ENCODE measurements at places on chromosomes 6 and 20.

- no peak for DNase-seq
Measured at GRCh38 chr6:23280437-23280836, 711.1 kb downstream of the HDGFL1 start.

DNA sequence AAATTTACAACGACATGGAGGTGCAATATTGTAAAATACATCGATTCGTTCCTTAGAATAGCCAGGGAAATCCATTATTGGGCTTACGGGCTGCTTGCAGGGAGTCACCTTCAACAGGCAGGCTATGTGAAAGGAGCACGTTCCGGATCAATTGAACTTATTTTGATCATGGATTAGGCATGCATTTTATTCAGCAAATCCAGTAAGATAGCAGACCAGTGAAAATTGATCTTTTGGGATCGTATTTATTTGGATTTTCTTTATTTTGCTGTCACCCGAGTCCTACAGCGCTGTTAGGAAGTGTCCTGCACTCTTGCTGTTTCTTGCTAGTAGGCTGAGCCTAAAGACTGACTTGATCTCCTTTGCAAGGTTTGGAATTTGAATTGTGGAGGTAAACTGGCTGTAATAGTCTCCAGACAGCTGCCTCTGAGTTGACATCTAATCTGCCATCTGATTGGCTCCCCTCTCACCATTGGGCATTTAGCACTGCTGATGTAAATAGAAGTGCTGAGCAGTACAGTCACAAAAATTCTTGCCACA is 3.0 kb downstream of the ARID1B start:
- DNase-seq = peak; percentile 87

DNA sequence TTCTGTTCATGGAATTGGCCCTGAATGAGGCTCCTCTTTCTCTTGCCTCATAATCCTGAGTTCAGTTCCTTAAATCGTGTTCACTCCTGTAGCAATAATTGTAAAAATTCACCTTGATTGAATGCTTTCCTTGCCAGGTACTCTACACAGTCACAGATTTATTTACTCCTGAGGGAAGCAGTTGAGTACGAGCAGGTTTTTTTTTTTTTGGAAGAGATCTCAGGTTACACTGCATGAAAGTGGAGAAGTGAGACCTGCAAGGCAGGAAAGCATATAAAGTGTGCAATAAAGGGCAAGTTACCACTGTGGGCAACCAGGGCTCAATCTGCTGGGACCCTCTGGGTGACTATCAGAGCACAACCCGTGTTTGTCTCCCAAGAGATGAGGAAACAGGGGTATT is 93.0 kb upstream of the DOK5 start:
- DNase-seq = no peak

- DNase-seq = no peak
Measured at GRCh38 chr6:38367231-38367630, 272.5 kb downstream of the BTBD9 start.

DNA sequence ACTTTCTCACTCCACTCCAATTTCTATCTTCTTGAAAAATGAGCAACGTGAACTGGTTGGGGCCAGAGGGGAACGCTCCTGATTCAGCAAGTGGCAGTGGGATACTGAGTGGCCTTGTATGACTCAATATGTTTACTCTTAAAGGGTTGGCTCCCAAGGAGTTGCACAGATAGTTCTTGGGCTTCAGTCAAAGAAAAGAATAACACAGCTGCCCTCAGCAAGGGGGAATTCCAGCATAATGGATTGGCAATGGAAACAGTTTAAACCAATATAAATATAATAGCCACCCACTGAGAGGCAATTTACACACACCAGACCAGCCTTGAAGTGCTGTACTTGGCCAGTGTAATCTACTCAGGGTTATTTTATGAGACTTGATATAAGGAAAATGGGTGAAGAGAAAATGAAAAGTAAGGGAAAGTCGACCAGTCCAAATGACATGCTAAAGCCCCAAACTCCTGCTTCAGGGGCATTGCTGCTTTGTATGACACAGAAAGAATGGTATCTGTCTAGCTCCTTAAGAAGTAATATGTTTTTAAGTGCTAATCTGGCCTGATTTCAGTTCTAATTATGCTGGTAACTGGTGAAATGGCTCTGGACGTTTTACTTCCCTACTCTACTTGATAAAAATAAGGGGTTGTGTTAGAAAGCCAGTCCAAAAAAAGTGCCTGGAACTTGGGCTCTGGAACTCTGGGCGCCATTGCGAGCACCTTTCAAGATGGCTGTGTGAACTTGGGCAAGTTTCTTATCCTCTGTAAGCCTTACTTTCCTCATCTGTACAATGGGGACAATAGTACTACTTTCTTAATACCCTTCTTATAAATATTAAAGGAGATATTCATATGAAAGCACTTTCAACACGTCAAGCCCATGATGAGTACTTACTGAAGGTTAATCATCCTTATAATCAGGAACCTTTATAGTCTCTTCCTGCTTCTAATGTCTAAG is 712.9 kb upstream of the MAP3K7 start:
- DNase-seq = no peak

DNA sequence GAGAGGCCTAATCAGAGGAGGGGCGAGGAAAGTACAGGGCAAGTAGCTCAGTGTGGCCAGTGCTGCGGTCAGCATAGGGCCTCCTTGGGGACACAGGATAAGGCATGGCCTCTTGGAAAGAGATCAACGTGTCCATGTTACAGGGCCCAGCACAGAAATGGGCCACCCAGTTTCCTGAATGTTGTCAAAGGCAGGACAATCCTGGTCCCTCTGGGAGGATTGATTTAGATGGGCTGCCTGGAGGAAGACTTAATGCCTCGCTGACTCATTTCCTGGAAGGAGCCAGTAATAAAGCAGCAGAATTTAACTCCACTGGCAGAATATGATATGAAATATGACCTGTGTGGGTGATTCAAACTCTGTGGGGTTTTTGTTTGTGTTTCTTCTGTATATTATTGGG is 16.6 kb downstream of the DDO start:
- no peak for DNase-seq

- no peak for DNase-seq
Measured at GRCh38 chr6:150208611-150209352, 65.9 kb downstream of the PPP1R14C start.

DNA sequence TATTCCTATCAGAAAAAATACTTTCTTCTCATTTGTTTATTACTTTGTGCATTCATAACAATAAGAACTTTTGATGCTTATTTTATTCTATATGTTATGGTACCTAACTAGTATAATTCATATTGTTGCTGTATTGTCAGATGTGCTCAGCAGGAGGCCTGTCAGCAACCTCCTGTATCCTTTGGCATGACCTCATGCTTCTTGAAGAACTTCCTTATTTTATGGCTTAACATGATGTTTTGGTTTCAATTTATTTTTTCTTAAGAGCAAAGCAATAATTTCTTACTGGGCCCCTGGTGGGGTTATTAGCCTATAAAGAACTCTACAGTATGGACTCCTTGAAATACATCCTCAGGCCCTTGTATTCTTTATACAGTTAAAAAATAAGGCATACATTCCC is 17.3 kb downstream of the GGTLC1 start:
- DNase-seq = no peak

- DNase-seq = no peak
Measured at GRCh38 chr6:106413016-106413415, 52.5 kb downstream of the CRYBG1 start.

- DNase-seq = no peak
Measured at GRCh38 chr6:125255201-125255600, 46.6 kb downstream of the HDDC2 start.

GRCh38 chr20:62552613-62553012 is 76.8 kb upstream of the GATA5 start:
- DNase-seq = no peak

- DNase-seq = no peak
Measured at GRCh38 chr6:117481278-117481925, 1.1 kb upstream of the DCBLD1 start.

DNA sequence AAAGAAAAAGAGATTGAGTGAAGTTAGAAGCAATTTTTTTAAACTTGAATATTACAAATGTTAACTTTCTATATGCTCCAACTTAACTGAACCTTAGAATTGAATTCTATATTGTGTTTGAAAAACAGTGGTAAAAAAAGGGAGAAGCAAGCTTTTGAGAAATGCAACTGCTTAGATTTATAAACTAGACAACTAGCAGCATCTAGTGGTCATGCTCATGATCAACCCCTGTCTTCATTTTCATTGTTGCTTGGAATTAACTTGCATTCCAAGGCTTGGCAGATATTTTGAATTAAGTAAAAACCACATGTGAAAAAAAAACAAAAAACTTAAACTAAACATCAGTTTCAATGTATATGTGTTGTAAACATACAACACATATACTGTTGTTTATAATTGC is 113.1 kb downstream of the C6orf58 start:
- DNase-seq = no peak

- no peak for DNase-seq
Measured at GRCh38 chr6:39752835-39753724, 27.9 kb upstream of the KIF6 start.
